ENCODE measurements at places on chromosomes 3 and 15.

DNA sequence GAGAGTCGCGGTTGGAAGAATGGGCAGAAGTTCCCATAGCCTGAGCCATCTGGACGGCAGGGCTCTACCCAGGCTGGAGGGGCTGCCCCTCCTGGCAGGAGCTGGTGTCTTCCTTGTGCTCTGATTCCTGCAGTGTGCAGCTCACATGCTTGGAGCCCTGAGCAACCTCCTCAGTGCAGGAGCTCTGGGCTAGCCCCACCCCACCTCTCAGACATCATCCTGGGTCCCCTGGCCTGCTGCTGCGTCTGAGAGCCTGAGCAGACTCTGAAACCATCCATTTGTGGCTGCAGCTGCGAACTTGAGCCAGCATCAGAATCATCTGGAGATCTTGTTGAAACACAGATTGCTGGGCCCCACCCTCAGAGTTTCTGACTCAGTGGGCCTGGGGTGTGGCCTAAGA is 42.8 kb downstream of the POMGNT2 start:
- no peak for DNase-seq

- DNase-seq, result no peak
Measured at GRCh38 chr3:37891227-37891626, 29.5 kb downstream of the CTDSPL start.

DNA sequence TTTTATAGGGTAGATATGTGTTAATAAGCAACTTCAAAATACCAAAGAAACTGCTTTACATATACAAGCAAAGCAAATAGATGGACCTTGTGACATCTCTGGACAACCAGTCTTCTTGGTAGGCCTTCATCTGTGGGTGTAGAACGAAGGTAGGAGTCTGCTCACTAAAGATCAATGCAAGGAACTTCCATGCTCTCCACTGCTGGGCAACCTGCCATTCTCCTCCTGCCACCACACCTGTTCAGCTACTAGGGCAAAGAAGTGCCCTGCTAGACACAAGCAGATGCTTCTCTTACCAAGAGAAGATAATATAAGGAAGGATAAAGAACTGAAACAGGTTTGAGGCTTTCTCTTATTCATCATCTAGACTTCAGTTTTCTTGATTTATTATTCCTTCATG is 12.6 kb downstream of the PPARG start:
- DNase-seq, result no peak

- DNase-seq, result no peak
Measured at GRCh38 chr3:181901626-181902025, 189.9 kb downstream of the SOX2 start.

GRCh38 chr15:71934446-71934845 is 124.1 kb downstream of the NR2E3 start:
- no peak for DNase-seq

DNA sequence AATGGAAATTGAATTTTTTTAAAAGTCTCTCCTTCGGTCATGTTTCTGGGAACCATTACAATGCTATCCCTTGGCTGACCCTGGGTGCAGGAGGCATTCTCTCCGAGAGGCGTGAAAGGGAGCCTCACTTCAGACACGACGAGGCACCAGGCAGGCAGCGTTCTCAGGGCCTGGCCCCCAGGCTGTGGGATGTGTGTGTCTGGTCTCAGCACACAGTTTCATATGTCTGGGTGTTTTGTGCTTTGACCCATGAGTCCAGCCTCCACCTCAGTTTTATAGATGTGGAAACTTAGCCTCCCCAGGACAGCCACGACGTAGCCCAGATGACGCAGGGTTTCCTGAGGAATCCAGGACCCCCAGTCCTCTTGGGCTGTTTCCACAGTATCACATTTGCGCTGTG is 34.0 kb downstream of the FGD5 start:
- no peak for DNase-seq

DNA sequence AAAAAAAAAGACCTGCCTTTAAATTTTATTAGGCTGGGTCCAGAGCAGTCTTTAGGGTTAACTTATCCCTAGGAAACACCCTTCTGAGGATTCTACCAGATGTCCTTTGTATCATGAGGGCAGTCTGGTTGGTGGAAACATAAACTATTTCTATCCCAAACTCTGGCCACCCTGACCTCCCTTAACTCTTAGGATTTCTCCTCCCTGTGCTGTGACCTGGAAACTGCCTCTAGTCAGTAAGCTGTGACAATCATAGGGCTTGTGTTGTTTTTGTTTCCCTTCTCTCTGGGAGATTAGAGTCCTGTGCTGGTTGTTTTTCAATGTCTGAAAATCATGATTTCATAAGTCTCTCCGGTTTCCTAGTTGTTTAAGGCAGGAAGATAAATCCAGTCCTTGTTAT is 78.1 kb downstream of the TNFAIP8L3 start:
- no peak for DNase-seq

DNA sequence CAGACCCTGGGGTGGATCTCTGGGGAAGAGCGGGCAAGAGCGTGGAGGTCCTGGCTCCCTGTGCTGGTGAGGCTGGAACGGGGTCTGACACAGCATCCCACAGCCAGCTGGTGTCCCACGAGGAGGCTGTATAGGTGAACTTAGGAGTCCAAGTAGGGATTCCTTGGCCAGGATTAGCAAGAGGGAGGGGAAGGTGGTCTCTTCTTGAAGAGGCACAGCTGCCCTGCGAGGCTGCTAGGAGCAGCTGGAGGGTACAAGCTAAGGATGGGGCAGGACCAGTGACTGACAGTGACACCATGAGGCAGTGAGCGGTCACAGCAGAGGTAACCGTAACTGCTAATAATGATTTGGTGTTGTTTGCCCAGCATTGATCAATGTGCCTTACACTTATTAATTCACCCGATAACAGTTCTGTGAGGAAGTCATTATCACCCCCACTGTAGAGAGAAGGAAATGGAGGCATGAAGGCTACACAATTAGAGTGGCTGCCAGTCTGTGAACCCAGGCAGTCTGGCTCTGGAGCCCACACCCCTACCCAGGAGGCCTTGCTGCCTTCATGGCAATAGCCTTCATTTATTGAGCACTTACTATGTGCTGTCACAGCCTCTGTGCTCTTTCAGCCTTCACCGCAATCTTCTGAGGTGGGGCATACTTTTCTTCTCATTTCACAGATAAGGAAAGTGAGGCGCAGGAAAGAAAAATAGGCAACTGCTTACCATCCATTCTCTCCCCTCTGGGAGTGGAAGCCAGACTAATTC is 59.4 kb downstream of the TMEM44 start:
- no peak for DNase-seq

DNA sequence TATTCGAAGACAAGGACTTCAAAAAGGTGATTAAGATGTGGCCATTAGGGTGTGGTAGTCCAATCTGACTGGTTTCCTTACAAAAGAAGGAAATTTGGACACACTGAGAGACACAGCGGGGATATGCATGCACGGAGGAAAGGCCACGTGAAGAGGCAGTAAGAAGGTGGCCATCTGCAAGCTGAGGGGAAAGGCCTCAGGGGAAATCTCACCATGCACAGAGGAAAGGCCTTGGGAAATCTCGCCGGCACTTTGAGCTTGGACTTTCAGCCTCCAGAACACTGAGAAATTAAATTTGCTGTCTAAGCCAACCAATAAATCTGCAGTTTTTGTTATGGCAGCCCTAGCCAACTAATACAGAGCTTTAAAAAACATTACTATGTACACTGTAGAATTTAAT is 78.8 kb downstream of the DLG1 start:
- no peak for DNase-seq

- DNase-seq, result peak; percentile 45
Measured at GRCh38 chr3:10008588-10009344, 17.5 kb upstream of the FANCD2 start.

GRCh38 chr3:128424508-128425069 is 42.1 kb downstream of the DNAJB8 start:
- no peak for DNase-seq
